ENCODE measurements at places on chromosomes 7 and 10. TPM values are rescaled to one million over a fixed set of nuclear protein-coding genes. Genes with fewer than 3 reads are reported as not detected.

The LRRC27 gene
- total RNA-seq: 14.7 TPM

The RAPGEF5 gene
- 1.3 TPM for total RNA-seq

The ADRA2A gene
- not detected for total RNA-seq

The BTBD16 gene
- total RNA-seq: 0.15 TPM

The ZKSCAN1 gene
- 44.7 TPM for total RNA-seq

The CTAGE4 gene
- total RNA-seq: 2.0 TPM

The CD36 gene
- total RNA-seq: 2.5 TPM

The TMEM273 gene
- not detected for total RNA-seq

The TMEM139 gene
- total RNA-seq: 0.50 TPM

The TAF6 gene
- 65.5 TPM for total RNA-seq

Data from smooth muscle cell of trachea (primary cell).